ENCODE measurements at places on chromosomes 5 and 9. TPM values are rescaled to one million over a fixed set of nuclear protein-coding genes. Genes with fewer than 3 reads are reported as not detected.

- DNase-seq = peak; percentile 53
Observed at GRCh38 chr5:1546556-1546955, 22.8 kb upstream of the LPCAT1 start.

- DNase-seq = no peak
Observed at GRCh38 chr5:174693697-174694385, 30.5 kb upstream of the MSX2 start.

DNA sequence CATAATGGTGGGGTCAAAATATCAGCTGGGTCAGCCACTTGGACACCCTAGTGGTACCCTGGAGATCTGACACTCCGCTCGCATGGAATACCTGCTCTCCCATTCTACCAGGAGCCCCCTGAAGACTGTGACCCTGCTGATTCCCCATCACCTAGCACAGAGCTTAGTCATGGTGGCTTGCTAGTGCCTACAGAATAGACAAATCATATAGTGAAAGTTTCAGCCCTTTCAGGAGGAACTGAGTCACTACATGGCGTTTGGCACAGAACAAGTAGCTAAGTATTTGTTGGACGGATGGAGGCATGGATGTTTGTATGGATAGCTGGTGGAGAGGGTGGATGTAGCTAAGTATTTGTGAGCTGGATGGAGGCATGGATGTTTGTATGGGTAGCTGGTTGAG is 65.3 kb downstream of the LMX1B start:
- DNase-seq = no peak

GRCh38 chr5:164204338-164204946 is 699.0 kb downstream of the MAT2B start:
- DNase-seq = no peak

GRCh38 chr5:11390291-11390767 is 513.9 kb downstream of the CTNND2 start:
- no peak for DNase-seq

- DNase-seq = peak; percentile 69
Observed at GRCh38 chr5:34486160-34486848, 169.8 kb upstream of the RAI14 start.

GRCh38 chr9:135343837-135344522 is 135.6 kb upstream of the PPP1R26 start:
- peak; percentile 60 for DNase-seq

- peak; percentile 40 for DNase-seq
Observed at GRCh38 chr9:137672907-137673791, 54.3 kb downstream of the EHMT1 start.

- no peak for DNase-seq
Observed at GRCh38 chr9:27088981-27089380, 20.0 kb upstream of the TEK start.

- DNase-seq = no peak
Observed at GRCh38 chr5:133459474-133460160, 152.7 kb downstream of the FSTL4 start.

Gene DOCK8
- 1.3 TPM for polyA plus RNA-seq

DNA sequence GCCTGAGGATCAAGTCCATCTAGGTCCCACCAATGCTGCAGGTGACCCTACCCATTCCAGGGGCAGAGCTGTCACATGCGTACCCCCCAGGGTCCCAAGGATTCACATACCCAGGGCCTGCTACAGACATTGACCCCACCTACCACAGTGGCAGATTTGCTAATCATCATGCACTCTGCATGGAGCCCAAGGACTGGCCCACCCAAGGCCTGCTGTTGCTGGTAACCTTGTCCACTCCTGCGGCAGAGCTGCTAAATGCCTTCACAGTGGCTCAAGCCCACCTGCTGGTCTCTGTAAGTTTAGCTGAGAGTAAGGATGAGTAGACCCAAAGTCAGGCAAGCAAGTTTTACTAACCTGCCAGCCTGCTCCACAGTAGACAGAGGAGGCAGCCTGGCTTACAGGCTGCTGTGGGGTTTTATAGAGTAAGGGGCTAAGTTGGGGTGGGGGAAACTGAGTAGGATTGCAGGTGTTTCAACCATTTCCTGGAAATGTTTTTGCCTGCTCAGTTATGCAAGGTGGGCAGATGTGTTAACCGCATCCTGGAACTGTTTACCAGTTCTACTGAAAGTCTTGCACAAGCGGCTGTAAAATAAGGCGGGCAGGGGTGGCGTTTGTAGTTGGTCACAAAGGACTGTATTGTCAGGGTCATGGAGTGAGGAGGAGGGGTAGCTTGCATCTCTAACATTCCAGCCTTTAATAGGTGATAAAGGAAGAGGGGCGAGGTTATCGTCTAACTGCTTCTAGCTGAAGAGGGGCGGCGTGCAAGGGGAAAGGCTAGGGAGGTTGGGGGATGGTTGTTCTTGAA is 2163.5 kb upstream of the WWC1 start:
- no peak for DNase-seq

GRCh38 chr9:93954434-93955061 is 607 bp downstream of the BARX1 start:
- DNase-seq = no peak

Gene INSYN2B
- not detected for polyA plus RNA-seq

Gene PDE8B
- 2.0 TPM for polyA plus RNA-seq

- DNase-seq = no peak
Observed at GRCh38 chr5:111755345-111755941, 1.6 kb downstream of the NREP start.

Gene NR4A3
- polyA plus RNA-seq = 1.6 TPM

Gene SPARC
- 119 TPM for polyA plus RNA-seq

Gene BTNL3
- polyA plus RNA-seq = 0.03 TPM

Gene ITGA1
- polyA plus RNA-seq = 9.1 TPM

- DNase-seq = no peak
Observed at GRCh38 chr5:44943647-44944046, 134.9 kb downstream of the MRPS30 start.

- no peak for DNase-seq
Observed at GRCh38 chr5:125584140-125584520, 837.7 kb upstream of the ZNF608 start.

Gene AGXT2
- polyA plus RNA-seq = not detected

DNA sequence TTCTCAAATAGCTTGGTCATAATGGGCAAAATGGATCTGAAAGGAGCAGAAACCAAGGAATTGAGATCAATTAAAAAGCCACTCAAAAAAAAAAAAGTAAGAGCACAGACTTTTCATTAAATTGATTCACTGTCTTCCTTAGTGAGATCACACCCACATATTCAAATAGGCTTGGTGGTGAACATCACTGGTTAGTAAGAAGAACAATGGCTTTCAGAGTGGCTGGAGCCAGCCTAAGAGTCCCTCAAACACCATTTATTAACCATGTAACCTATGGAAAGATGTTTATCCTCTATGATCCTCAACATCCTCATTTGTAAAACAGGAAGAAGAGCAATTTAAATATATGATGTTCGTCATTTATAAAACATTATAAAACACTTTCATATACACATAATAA is 12.4 kb downstream of the CCDC112 start:
- no peak for DNase-seq

- DNase-seq = no peak
Observed at GRCh38 chr9:76630916-76631315, 133.3 kb upstream of the PCA3 start.

- no peak for DNase-seq
Observed at GRCh38 chr5:44875661-44876605, 67.2 kb downstream of the MRPS30 start.

All from heart left ventricle (tissue), 16 donors.